Articular chondrocyte of knee joint (primary cell): ENCODE measurements at places on chromosomes 6 and 20. TPM values are rescaled to one million over a fixed set of nuclear protein-coding genes. Genes with fewer than 3 reads are reported as not detected.

TCF19 gene
- 8.5 and 10.8 TPM in 2 replicates for total RNA-seq

MYBL2 gene
- total RNA-seq = 8.3 and 8.4 TPM in 2 replicates

LY6G6F gene
- not detected in 2 replicates for total RNA-seq

FKBP1A gene
- 137 and 138 TPM in 2 replicates for total RNA-seq
